ENCODE measurements at places on chromosomes 3 and 15.

DNA sequence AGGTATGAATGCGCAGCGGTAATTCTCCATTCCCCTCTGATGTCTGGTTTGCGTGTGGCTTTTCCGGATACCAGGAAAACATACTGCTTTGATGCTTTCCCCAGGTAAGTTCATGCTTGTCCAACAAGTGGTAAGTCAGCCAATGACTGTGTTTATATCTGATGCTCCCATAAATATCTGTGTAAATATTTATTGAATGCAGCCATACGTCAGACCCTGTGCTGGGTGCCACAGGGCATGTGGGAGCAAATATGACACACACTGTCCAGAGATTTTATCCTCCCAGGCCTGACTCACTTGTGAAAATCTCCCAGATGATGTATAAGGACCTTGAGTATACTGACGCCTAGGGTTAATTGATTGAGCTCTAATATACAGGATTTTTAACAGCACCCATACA, 29.6 kb upstream of the CEMIP start:
- H3K4me1 ChIP-seq, result peaks cover 26% of the 10 kb centered on the region
- no peak overlapping the region for H3K4me3 ChIP-seq
- no peak for DNase-seq
- H3K36me3 ChIP-seq, result peaks cover 24% of the 10 kb centered on the region
- no peaks in the 10 kb centered on the region for H3K27me3 ChIP-seq
- H3K27ac ChIP-seq, result no peak overlapping the region

- no peak for DNase-seq
- H3K36me3 ChIP-seq, result no peaks in the 10 kb centered on the region
- H3K27ac ChIP-seq, result peak overlapping the region; percentile 45
- no peaks in the 10 kb centered on the region for H3K27me3 ChIP-seq
These were observed 401.0 kb upstream of the TBL1XR1 start for GRCh38 chr3:177598097-177598833.

- no peaks in the 10 kb centered on the region for H3K4me1 ChIP-seq
- DNase-seq, result no peak
- peaks cover 27% of the 10 kb centered on the region for H3K36me3 ChIP-seq
These were observed 36.8 kb upstream of the XXYLT1 start for GRCh38 chr3:195307711-195308110.

GRCh38 chr15:49813625-49814024, 192.8 kb downstream of the DTWD1 start:
- no peaks in the 10 kb centered on the region for H3K27me3 ChIP-seq
- H3K4me3 ChIP-seq, result no peak overlapping the region
- no peaks in the 10 kb centered on the region for H3K4me1 ChIP-seq

DNA sequence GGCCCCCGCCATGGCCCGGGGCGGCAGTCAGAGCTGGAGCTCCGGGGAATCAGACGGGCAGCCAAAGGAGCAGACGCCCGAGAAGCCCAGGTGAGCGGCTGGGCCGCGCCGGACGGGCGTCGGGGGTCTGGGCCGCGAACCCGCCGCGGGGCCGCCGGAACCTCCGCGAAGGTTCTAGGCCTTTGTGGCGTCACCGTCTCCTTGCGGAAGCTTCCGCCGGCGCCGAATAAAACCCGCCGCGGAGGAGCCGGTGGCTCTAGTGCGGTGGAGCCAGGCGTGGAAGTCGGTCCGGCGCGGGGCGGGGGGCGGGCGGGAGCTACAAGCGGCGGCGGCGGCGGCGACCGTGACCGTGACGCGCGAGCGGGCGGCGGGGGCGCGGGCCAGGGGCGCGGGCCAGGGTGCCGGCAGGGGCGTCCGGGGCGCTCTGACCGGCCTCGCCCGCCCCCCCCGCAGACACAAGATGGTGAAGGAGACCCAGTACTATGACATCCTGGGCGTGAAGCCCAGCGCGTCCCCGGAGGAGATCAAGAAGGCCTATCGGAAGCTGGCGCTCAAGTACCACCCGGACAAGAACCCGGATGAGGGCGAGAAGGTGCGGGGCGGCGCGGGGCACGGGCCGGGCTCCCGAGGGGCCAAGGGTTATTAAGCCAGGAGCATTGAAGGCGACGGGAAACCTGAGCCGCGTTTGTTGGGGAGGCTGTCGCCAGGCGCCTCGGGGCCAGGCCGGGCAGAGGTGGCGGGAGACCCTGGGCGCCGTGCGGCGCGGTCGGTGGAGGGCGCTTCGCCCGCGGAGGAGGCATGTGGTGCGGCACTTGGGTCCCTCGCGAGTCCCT, at the start of gene DNAJA4:
TSS of gene DNAJA4 (plus strand) at position 259 of the 833 bp plus-strand sequence. CDS start at position 461, 202 bp downstream.
- DNase-seq, result peak; percentile 80
- H3K4me1 ChIP-seq, result no peaks in the 10 kb centered on the region
- H3K27me3 ChIP-seq, result no peaks in the 10 kb centered on the region
- H3K36me3 ChIP-seq, result no peaks in the 10 kb centered on the region
- H3K27ac ChIP-seq, result peak within 1 kb of the TSS; percentile 58
- peak within 1 kb of the TSS; percentile 70 for H3K4me3 ChIP-seq

- no peaks in the 10 kb centered on the region for H3K4me1 ChIP-seq
- H3K36me3 ChIP-seq, result no peaks in the 10 kb centered on the region
- no peak for DNase-seq
These were observed 110.9 kb downstream of the ROBO2 start for GRCh38 chr3:77150759-77151158.

DNA sequence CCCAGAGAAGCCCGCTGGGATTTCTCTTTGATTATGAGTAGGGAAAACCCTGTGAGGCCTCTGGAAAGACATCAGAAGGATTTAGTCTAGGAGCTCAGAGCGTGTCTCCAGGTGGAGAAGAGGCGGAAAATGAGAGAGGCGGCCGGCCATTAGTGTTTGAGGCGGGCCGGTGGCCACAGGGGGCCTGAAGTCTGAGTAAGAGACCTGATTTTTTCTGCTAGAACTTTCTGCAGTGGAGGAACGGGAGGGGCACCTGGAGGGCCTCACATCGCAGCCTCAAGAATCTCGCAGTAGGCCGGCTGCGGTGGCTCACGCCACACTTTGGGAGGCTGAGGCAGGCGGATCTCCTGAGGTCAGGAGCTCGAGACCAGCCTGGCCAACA, 28.5 kb downstream of the KLHDC8B start:
- peak overlapping the region; percentile 39 for H3K4me3 ChIP-seq
- no peaks in the 10 kb centered on the region for H3K4me1 ChIP-seq
- no peak overlapping the region for H3K27ac ChIP-seq
- peaks cover 8% of the 10 kb centered on the region for H3K27me3 ChIP-seq

DNA sequence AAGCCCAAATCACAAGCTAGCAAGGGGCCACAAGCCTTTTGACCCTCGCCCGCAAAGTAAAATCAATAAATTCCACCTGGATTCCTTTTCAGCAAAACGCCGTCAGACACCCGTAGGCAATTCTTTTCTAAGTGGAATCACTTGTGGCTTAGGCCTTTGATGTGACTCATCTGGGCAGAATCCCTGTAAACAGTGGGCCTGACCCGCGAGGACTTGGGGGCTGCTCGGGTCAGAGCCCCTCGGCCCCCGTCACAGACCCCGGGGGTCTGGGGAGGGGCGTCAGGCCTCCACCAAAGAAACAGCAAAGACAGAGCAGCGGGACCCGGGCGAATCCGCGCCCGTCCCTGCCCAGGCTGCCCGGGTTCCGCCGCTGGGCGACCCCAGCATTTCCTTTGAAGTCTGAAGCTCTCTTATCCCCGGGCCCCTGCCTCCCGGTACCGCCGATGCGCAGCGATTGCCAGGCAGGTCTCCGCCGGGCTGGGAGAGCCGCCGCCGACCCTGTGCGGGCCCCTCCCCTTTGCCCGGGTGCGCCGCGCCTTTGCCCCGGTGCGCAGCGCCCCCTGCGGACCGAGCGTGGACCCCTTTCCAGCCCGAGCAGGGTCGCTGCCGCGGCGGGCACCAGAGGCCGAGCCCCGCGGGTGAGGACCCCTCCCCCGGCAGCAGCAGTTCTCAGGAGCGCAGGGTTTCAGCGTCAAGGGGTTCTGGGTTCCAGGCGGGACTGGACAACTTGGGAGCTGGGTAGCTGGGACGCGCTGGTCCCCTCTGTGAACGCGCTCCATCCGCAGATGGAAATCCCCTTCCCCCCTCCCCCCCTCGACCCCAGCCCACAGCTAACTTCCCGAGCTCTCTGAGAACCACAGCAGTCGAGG, 178.3 kb downstream of the UACA start:
- H3K4me3 ChIP-seq, result no peak overlapping the region
- peaks cover 4% of the 10 kb centered on the region for H3K4me1 ChIP-seq
- no peak for DNase-seq
- no peaks in the 10 kb centered on the region for H3K36me3 ChIP-seq
- H3K27me3 ChIP-seq, result peaks cover 15% of the 10 kb centered on the region

- DNase-seq, result no peak
- no peaks in the 10 kb centered on the region for H3K36me3 ChIP-seq
- no peaks in the 10 kb centered on the region for H3K4me1 ChIP-seq
- no peak overlapping the region for H3K27ac ChIP-seq
- H3K27me3 ChIP-seq, result no peaks in the 10 kb centered on the region
- no peak overlapping the region for H3K4me3 ChIP-seq
These were observed 15.0 kb downstream of the TIGIT start for GRCh38 chr3:114308830-114309229.

- no peaks in the 10 kb centered on the region for H3K27me3 ChIP-seq
- peaks cover 10% of the 10 kb centered on the region for H3K4me1 ChIP-seq
- H3K27ac ChIP-seq, result no peak overlapping the region
- H3K4me3 ChIP-seq, result no peak overlapping the region
- no peaks in the 10 kb centered on the region for H3K36me3 ChIP-seq
These were observed 113.0 kb upstream of the MME start for GRCh38 chr3:154967090-154967489.

GRCh38 chr15:69400850-69401249, 13.3 kb upstream of the KIF23 start:
- H3K4me1 ChIP-seq, result no peaks in the 10 kb centered on the region
- H3K36me3 ChIP-seq, result peaks cover 8% of the 10 kb centered on the region
- peak; percentile 18 for DNase-seq
- H3K27ac ChIP-seq, result no peak overlapping the region

DNA sequence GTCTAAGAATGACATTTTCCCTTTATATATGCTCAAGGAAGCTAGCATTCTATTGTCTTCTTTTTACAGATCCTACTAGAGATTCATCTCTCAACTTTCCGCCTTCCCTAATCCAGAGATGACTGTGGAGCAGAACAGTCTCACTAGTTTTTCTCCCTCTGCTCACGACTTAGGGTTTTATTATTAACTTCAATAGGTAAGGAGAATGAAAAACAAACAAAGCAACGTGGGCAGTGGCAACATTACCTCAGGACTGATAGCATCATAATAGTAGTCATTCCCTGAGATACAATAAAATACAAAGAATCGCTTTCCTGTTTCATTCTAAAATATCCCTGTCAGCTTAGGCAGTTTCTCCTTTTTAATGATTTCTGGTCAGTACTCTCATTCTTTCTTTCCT, 154.3 kb upstream of the PLAAT1 start:
- H3K36me3 ChIP-seq, result no peaks in the 10 kb centered on the region
- no peak for DNase-seq
- no peak overlapping the region for H3K27ac ChIP-seq
- H3K4me3 ChIP-seq, result no peak overlapping the region
- H3K27me3 ChIP-seq, result peaks cover 4% of the 10 kb centered on the region

DNA sequence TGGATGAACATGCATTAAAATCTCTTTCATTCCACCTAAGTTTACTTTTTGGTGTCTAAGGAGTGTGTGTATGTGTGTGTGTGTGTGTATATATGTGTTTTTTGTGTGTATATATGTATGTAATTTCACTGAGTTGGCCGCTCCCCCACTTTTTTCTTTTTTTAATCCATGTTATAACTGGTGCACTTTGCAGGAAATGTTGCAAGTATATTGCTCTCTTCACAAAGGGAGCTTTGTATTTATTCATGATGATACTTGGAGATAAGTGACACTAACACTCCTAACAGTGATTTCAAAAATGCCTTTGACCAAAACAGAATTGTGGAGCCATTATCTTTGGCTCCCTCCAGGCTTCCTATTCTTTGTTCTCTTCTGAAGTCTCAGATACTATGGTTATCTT, 95.8 kb downstream of the FNDC3B start:
- peaks cover 69% of the 10 kb centered on the region for H3K4me1 ChIP-seq
- no peak overlapping the region for H3K27ac ChIP-seq
- H3K4me3 ChIP-seq, result no peak overlapping the region
- no peak for DNase-seq
- no peaks in the 10 kb centered on the region for H3K27me3 ChIP-seq

DNA sequence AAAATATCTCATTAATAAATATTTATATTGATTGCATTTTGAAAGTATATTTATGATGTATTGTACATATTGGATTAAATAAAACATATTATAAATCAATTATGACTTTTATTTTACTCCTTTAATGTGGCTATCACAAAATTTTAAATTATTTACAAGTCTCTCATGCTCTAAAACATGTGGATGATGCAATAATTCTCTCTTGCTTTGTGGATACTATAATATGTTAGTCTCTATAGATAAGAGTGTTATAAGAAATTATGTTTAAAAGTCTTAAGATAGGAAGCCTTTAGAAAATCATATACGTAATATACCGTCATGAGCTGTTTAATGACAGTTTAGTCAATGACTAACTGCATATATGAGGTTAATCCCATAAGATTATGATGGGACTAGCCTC, 547.4 kb upstream of the ALCAM start:
- no peaks in the 10 kb centered on the region for H3K4me1 ChIP-seq
- no peaks in the 10 kb centered on the region for H3K27me3 ChIP-seq
- no peaks in the 10 kb centered on the region for H3K36me3 ChIP-seq
- H3K4me3 ChIP-seq, result no peak overlapping the region
- DNase-seq, result no peak

DNA sequence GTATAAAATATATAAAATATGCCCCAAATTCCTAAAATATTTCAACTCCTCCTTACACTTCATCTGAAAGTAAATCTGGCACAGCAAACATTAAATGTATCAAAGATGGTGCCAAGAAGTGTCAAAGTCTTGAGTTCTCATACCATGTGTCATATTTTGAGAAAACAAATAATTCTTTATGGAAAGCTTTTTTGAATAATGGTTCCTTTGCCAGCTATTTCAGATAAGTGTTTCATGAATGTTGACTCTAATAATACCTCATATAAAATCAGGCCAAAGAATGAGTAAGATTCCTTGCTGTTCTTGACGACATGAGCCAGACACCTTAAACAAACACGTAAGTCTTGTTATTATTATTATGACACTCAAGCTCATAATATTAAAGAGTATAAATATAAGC, 30.3 kb upstream of the ZNF385D start:
- H3K4me3 ChIP-seq, result no peak overlapping the region
- no peaks in the 10 kb centered on the region for H3K27me3 ChIP-seq
- DNase-seq, result no peak
- no peaks in the 10 kb centered on the region for H3K4me1 ChIP-seq
- H3K36me3 ChIP-seq, result no peaks in the 10 kb centered on the region

DNA sequence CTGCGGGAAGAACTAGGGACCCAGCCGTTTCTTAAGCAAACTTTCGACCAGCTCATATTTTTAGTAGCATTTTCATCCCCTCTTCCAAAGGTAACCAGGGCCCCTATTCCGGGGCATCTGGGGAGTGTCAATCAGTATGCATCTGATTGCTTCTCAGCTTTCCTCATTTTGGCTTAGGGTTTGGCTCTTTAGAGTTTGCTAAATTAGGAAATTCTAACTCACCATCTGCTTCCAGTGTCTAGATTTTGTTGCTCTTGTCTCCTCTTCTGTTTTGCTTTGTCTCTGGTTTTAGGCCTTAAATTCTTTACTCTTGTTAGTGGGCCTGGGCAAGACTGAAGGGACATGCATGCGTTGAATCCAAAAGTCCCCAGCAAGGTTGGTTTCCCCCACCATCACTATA, 9.6 kb upstream of the ABTB1 start:
- no peaks in the 10 kb centered on the region for H3K4me1 ChIP-seq
- no peak overlapping the region for H3K27ac ChIP-seq
- no peak for DNase-seq
- H3K36me3 ChIP-seq, result no peaks in the 10 kb centered on the region

- H3K36me3 ChIP-seq, result no peaks in the 10 kb centered on the region
- peak; percentile 73 for DNase-seq
- H3K4me1 ChIP-seq, result peaks cover 29% of the 10 kb centered on the region
- H3K27me3 ChIP-seq, result no peaks in the 10 kb centered on the region
These were observed 154.0 kb upstream of the THBS1 start for GRCh38 chr15:39426552-39427532.

Measured in upper lobe of right lung (tissue), 1 donor.